NCI-H1436 treated with DMSO at 0.1 percent for 48 hours (cell line): ENCODE measurements at places on chromosomes 16 and 17.

DNA sequence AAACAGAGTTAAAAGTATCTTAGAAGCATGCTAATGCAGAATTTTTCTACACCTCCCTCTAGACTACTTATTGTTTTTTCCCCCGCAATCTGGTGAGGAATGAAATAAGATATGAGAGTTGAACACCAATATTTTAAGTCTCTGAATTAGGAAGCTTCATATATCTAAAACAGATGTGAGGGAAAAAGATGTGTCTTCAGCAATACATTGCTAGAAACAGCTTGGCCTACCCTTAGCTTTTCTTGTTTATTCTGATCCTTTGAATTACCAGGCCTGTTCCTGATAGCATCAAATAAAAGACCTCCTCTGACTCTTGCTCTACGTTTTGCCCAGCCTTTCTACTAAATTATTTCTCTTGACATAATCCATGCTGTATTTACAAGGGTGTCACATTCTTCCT, 221.8 kb downstream of the CDH11 start:
- no peak for DNase-seq

DNA sequence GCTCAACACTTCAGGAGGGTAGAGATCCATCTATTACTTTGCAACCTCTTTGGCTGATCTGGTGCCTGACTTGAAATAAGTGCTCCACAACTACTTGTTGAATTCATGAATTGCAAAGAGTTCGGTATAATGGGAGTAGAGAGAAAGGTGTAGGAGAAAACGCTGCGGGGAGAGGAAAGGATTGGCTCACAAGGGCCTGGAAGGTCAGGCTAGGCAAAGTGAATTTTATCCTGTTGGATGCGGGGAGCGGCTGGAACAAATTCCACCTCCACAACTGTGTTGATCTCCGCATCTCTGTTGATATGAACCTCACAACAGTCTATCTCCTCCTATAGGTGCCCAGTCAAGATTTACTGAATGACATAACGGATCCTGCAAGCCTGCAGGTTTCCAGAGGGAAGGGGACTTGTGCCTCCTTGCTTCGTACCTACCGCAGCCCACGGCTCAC, 684 bp downstream of the SLX4 start:
- DNase-seq = no peak

DNA sequence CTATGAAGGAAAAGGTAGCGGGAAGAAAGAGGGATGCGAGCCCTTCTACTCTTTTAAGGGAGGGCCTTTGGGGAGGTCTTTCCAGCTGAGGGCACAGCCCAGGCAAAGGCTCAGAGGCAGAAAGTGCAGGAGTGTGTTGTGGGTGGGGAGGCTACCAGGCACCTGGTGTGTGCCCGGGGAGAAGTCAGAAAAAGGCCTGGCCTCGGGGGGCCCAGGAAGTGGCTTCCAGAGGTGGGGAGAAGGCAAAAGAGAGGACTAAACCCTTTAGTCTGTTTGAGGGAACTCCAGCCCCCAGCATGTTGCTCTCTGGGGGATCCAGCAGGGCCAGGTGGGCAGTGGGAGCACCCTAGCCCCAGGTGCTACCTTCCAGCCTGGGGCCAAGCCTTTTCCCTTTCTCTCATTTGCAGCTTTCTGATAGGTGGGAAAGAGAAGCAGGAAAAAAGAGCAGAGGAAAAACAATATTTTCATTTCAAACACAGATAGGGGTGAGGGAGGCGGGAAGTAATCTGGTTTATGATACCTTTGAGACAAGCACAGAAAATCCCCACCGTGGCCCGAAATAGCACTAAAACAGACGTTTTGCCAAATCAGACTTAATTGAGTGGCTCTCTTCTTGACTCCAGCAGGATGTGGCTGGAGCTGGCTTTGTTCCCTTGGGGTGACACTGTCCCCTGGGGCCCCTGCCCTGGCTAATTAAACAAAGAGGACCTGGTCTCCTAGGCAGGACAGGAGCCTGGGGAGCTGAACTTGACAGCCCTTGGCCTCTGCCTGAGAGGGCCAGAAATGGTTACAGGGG, 10.4 kb downstream of the RAI1 start:
- no peak for DNase-seq

DNA sequence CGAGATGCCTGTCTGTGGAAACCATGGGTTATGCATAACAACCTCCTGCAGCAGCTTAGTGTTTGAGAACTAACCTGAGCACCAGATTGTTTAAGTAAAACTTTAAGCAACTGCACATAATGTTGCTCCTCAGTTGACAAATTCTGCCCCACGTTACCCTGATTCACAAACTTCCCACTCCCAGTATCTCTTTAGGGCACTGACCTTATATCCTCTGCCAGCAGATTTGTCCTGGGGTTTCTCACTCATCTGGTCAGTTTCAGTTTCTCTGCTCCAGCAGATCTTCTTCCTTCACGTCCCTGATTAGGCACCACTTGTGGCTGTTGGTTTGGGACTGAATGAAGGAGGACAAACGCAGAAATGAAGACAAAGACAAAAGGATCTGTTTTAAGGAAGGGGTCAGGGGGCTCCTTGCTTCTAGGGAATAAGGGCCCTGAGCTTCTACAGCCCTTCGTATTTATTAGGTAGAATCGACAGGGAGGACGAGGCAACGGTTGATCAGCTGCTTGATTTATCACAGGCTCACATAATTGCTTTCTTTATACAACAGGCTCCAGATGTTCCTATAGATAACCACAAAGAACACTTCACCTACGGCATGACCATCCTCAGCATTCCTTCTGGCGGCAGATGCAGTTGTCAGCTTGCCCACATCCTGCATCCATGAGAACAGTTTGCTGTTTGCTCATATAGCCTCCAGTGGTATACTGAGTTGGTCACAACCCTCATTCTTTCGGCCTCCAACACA, 13.5 kb upstream of the ZNF689 start:
- no peak for DNase-seq

DNA sequence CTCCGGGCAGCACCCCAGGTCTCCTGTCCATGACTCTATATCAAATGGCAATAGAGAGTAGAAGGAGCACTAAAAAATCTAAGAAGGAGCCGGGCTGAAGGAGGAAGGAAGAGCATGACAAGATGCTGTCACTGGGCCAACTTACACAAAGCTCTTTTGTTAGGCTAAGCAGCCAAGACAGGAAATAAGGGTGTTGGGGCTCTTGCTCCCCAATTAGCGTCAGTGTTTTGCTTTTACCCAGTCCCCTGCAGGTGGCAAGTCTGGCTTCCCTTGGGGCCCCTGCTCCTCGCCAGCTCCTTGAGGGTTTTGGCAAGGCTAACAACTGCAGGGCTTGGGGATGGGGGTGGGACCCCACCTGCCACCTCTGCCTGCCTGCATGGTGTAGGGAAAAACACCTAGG, 120.5 kb downstream of the CCT6B start:
- no peak for DNase-seq

DNA sequence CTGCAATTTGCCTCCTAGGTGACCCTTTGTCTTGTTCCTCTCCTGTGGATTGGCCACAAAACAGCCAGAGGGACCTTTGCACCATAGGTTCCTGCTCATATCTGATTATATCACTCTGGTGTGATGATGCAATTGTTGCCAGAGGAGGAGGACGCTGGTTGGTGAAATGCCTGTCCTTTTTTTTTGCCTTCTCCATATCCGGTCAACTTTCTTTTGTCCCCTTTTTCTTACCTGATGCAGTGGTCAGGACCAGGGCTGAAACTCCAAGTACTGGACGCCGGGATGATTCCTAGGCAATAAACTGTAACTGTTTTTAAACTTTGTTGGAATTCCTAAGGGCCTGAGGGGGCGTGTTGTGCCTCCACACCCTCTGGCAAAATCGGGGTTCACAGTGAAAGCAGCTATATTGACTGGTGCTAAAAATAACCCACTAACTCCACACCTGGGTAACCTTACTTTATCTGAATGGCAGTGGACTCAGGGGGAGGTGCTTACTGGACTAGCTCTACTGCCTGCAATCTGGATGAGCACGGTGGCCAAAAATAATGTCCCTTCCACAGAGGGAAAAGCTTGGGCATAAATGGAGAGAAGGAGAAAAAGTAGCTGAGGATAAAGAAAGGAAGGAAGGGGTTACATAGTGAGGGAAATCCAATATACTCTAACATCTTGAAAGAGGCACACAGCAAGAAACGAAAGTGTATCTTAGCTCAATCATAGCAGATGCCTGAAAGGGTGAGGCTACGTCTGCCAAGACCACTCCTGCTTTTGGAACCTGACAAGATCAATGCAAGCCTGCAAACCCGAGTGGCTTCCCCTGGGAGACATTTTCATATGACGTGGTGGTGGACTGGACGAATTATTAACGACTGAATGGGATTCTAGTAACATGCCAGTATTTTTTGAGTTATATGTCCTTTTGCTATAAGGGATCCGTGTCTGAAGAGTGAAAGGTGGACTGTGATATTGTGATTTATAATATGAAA, 28.4 kb upstream of the ZNF423 start:
- DNase-seq = no peak

DNA sequence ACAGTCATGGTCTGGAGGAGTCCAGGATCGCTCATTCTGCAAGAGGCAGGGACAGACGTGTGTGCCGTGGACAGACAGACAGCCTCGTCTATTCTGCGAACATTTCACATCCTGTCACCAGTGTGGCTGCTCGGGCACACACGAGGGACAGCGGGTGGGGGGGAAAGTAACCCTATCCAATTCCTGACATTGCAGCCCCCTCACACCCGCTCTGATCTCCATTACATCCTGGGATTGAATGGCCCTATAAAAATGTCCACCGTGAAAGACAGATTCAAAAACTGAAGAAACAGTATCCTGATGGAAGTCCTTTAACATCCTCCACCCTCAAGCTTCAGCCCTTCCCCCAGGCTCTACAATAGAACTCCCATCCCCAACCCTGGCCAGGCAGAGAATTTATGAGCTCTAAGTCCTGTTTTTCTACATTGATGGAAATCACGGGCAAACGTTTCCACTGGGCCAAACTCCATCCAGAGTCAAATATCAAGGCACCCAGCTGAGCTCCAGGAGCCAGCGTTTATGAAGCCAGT, 39.4 kb downstream of the HS3ST3A1 start:
- DNase-seq = no peak

DNA sequence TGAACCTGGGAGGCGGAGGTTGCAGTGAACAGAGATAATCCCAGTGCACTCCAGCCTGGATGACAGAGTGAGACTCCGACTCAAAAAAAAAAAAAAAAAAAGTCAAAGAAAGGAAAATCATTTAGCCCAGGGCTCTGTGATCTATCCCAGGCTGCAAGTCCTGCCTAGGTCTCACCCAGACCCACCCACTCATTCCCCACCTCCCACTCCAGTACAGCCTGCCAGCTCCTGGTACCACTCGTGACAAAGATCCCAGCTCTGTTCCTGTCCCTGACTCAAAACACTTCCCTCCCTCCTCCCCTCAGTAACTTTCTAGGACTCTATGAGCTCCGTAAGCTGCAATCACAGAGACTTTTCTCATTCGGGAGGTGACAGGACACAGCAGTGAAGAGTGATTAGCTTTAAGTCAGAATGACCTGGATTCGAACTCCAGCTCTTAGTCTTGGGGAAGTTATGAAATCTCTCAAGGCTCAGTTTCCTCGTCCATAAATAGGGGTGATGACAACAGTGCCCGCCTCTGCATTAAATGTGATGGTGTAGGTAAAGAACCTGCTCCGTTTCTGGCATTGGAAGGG, 28.0 kb upstream of the MRPS23 start:
- no peak for DNase-seq

- no peak for DNase-seq
Measured at GRCh38 chr16:54201200-54201599, 85.4 kb downstream of the IRX3 start.

DNA sequence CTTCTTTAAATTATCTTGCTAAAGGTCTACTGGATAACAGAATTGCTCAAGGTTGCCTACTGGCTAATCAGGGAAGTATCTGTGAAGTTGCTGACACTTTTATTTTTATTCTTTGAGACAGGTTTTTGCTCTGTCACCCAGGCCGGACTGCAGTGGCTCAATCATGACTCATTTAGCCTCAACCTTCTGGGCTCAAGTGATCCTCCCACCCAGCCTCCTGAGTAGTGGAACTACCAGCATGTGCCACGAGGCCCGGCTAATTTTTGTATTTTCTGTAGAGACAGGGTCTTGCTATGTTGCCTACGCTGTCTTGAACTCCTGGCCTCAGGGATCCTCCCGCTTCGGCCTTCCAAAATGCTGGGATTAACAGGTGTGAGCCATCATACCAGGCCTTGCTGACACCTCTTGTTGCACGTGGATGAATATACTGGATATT, 43.1 kb downstream of the GLG1 start:
- DNase-seq = no peak

DNA sequence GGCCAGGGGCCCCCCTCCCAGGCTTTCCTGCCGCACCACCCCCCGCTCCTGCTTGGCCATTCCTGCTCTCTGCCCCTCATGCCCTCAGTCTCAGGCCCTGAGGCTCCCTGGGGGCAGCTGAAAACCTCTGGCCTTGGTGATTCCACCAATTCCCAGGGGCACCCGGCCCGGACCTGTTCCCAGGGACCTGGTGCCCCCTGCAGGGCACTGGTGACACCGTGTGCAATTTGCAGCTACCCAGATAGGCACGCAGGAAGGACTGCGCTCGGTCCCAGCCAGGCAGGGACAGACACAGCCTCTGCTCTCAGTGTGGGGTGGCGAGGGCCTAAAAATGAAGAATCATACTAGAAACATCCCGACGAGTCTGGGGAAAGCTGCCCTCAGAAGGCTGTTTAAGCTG, 13.4 kb downstream of the WFDC1 start:
- no peak for DNase-seq

GRCh38 chr17:21019976-21020586, 22.7 kb downstream of the USP22 start:
- DNase-seq = no peak

GRCh38 chr17:28615260-28615940, 1.4 kb upstream of the RSKR start:
- no peak for DNase-seq

DNA sequence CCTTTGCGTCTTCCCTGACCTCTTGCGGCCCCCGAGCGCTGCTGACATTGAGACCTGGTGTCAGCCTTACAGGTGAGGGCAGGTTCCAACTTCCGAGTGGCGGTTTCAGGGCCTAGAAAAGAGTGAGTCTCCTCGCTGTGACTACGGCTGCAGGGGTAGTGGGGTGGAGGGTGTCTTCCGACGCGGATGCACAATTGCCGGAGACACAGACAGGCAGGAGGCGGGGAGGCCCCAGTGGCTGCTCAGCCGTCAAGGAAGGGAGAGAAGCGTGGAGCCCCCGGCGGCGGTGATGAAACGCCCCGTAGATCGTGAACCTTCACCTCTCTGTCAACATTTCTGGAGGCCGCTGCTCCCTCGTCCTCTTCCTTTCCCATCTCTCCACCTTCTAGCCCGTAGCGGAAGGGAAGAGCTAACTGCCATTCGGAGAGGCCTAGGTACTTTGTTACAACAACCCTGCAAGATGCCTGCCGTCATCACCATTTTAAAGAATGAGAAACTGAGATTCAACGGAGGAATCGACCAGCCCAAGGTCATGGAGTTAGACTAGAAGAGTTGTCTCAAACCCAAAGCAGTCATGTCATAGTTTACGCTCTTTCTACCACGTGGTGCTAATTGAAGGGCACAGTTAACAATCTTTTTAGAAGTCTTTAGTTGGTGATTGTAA, 485 bp downstream of the DNAJA3 start:
- no peak for DNase-seq

GRCh38 chr17:64315032-64315490, 52.0 kb upstream of the TEX2 start:
- DNase-seq = no peak

GRCh38 chr17:16938496-16939207, 33.3 kb downstream of the TNFRSF13B start:
- no peak for DNase-seq

- DNase-seq = no peak
Measured at GRCh38 chr16:46839986-46840443, 9.0 kb upstream of the C16orf87 start.
